ENCODE measurements at places on chromosomes 3 and 15.

DNA sequence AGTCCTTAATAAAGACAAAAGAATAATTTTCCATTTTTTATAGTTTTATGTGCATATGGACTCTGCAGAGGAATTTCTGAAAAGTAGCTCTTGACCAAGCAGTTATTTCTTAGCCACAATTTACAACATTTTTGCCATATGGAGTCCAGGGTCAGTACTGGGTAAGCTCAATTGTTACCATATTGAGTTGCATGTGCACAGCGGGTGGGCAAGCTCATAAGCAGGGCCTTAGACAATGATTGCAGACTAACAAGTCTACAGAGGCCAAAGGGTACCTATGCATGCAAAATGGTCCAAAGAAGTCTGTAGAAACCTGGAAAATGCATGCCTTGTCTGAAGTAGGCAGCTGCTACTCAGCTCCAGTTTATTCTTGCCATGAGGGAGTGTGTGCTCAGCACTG is 19.0 kb upstream of the ARHGEF26 start:
- no peak for DNase-seq

DNA sequence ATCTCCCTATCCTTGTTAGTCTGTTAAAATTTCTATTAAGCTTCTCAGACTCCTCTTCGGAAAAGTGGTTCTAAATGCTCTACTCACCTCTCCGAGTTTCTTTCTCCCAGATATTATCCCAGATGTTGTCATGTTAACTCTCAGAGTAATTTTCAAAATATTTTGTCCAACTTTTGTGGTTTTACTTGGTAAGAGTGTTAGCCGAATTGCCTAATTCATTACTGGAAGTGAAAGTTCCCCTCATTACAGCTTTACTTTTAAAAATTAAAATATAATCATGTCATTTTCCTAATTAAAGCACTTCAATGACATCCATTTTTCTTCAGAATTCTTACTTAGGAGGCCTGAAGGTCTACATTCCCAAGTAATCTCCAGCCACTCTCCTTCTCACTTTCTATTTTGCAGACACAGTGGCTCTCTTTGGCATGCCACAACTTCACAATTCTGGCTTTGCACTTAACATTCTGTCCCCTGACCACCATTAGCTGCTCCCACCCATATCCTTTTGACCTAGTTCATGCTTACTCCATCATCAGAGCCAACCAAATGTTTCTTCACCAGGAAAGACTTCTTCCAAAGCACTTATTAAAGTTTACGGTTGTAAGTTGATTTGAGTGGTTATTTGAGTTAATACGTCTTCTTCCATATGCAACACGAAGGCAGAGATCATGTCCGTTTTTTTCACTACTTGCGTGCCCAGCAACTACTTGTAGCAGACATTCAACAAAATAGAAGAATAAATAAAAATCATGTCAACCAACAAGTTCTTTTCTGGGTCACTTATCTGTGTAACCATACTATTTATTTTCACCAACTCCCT is 10.2 kb upstream of the TIPARP start:
- no peak for DNase-seq

GRCh38 chr3:120497336-120497735 is 46.5 kb upstream of the FSTL1 start:
- DNase-seq, result peak; percentile 81

DNA sequence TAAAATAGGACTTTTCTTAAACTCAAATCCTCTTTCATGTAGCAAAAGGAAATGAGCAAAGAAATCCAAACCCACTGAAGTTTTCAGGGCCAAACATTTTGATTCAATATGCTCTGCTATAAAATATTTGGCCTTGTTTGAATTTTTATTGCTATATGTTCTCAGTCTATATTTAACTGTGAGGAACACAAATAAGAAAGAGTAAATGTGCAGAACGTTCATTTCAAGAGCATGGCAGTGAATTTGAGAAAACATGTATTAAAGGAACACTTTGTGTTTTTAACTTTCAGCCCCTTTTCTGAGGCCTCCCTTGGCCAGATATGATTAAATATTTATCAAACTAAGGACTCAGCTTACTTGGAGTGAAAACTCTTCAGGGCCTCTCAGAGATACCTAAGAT is 124.7 kb upstream of the CCNL1 start:
- no peak for DNase-seq

DNA sequence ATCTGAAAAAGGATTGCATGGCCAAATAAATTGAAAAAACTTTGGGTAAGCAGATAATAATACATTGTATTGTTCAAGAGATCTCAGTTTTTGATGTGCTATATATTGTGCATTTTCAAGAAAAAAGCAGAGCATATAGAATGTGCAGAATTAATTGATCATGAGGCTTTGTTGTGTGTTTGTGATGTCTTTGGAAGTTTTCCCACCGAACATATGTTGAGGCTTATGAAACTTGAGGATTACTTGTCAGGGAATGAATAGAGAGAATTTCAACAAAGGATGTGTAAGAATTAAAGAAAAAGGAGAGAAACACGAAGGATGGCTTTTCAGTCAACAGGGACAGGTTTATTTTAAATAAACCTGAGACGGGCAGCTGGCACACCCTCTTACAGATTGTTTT is 232.5 kb upstream of the POU1F1 start:
- DNase-seq, result no peak

DNA sequence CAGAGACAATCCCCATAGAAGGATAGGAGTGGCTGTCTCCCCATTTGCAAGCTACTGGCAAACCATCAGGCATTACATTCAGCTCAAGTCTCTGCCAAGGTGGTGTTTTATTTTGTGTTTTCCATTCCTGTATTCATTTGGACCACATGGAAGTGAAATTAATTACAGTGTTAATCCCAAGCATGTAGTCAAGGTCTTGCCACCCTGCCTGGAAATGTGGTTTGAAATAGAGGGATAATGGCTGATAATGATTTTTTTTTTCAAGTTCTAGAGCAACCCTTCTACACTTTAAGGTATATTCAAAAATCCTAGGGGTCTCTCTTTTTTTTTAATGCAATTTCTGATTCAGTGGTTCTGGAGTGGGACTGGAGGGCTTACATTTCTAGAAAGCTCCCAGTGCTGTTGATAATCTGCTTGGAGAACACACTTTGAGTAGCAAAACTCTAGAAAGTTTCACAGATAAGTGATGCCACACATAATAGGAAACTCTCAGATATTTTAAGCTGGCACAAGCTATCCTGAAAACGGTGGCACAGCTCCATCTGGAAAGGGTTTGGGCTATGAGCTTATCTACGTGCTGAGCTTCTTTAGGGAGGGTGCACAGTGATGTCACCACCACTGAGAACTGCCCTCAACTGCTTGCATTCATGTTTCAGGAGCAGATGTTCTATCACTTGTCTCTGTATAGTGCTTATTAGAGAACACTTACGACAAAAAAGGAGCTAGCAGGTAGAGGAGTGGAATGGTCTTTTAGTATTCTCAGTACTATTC is 140.1 kb upstream of the IL12A start:
- no peak for DNase-seq

GRCh38 chr15:82554849-82555248 is 14.6 kb upstream of the RPS17 start:
- DNase-seq, result no peak

- DNase-seq, result no peak
Observed at GRCh38 chr3:109644746-109645145, 307.4 kb upstream of the DPPA4 start.
